Neural crest cell (in vitro differentiated cells): ENCODE measurements at places on chromosomes 2 and 18. TPM values are rescaled to one million over a fixed set of nuclear protein-coding genes. Genes with fewer than 3 reads are reported as not detected.

DNA sequence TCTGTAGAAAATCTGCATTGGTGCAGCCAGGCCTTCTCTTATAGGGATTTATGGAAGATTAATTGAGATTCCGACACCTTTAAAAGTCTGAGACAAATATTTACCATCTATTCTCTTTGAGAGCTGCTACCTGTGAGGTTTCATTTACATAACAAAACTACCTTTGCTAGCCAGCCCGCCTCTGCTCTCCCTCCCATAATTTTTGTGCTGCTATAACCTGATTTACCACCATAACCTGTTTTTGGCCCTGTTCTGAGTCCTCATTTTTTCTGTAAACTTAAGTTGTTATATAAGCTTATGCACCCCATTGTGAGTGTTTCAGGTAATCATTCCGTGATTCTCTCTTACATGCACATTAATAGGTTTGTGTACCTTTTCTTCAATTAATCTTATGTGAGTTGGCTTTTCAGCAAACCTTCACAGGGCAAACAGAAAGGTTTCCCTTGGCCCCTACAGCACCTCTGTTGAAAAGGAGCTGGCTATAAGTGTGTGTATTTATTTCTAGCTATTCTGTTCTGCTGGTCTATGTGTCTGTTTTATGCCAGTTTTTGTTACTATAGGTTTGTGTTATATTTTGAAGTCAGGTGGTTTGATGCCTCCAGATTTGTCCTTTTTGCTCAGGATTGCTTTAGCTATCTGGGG is 114.9 kb upstream of the XIRP2 start:
- H3K4me1 ChIP-seq: no peaks in the 10 kb centered on the region
- H3K4me3 ChIP-seq: no peak overlapping the region
- H3K27ac ChIP-seq: no peak overlapping the region
- no peaks in the 10 kb centered on the region for H3K27me3 ChIP-seq
- DNase-seq: no peak

- no peak overlapping the region for H3K27ac ChIP-seq
- no peak for DNase-seq
- peaks cover 30% of the 10 kb centered on the region for H3K36me3 ChIP-seq
- no peak overlapping the region for H3K4me3 ChIP-seq
- H3K4me1 ChIP-seq: peaks cover 5% of the 10 kb centered on the region
These were observed 60.5 kb upstream of the B3GNT7 start for GRCh38 chr2:231334981-231335380.

DNA sequence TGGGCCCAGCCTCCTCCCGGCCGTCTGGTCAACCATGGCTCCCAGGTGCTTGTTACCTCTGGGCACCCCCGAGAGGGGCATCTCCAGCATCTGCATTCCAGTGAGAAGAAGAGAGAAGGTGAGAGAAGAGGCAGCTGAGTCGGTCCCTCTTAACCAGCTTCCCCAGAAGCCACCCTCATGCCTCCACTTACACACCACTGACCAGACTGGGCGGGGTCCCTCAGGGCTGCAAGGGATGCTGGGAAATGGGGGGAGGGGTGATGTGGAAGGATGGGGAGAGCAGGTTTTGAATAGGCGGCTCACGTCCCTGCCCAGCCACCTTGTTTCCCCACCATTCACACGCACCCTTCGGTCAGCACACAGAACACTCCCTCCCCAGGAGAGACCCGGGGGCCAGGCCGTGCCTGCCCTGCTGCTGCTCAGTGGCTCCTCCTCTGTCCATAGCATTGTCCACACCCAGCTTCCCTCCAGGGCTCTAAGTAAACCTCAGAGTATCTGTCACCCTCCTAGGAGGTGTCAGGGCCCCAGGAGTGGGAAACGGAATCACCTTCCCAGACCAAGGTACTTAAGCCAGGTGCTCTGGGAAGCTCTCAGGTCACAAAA is 34.7 kb downstream of the GBX2 start:
- no peak for DNase-seq
- H3K4me1 ChIP-seq: no peaks in the 10 kb centered on the region
- H3K27me3 ChIP-seq: no peaks in the 10 kb centered on the region
- H3K4me3 ChIP-seq: no peak overlapping the region

Gene ZNG1B
- 38.1 and 40.4 TPM in 2 replicates for total RNA-seq

- H3K36me3 ChIP-seq: peaks cover 3% of the 10 kb centered on the region
- H3K27me3 ChIP-seq: no peaks in the 10 kb centered on the region
- DNase-seq: no peak
- H3K27ac ChIP-seq: no peak overlapping the region
These were observed 40.0 kb upstream of the RNU4ATAC start for GRCh38 chr2:121490584-121491133.

DNA sequence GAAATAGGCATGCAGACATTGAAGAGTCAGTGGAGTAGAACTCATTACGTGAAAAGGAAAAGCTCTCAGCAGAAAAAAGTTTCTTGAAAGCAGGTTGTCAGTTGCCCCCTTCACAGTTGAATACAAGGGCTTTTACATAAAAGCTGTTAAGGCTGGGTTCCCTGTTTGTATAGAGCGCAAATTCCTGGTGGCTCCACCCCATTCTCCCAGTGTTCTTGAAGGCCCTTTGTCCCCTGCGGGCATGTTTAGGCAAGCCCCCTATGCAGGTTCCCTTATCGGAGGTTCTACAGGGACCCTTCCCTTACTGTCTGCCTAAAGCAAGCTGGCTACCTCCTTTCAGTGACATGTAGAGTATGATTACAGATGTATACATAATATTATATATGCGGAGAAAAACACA is 497.2 kb upstream of the SYT4 start:
- no peaks in the 10 kb centered on the region for H3K27me3 ChIP-seq
- peaks cover 29% of the 10 kb centered on the region for H3K4me1 ChIP-seq
- no peaks in the 10 kb centered on the region for H3K36me3 ChIP-seq
- DNase-seq: no peak
- H3K27ac ChIP-seq: no peak overlapping the region

- no peaks in the 10 kb centered on the region for H3K27me3 ChIP-seq
- no peak for DNase-seq
- peaks cover 16% of the 10 kb centered on the region for H3K4me1 ChIP-seq
- H3K4me3 ChIP-seq: no peak overlapping the region
- no peaks in the 10 kb centered on the region for H3K36me3 ChIP-seq
These were observed 52.9 kb upstream of the RPL31 start for GRCh38 chr2:100948942-100949811.

Gene TXNDC2
- total RNA-seq: not detected in 2 replicates

- no peak overlapping the region for H3K27ac ChIP-seq
- DNase-seq: no peak
- peaks cover 6% of the 10 kb centered on the region for H3K36me3 ChIP-seq
- peaks cover 53% of the 10 kb centered on the region for H3K4me1 ChIP-seq
- H3K27me3 ChIP-seq: no peaks in the 10 kb centered on the region
These were observed 31.1 kb downstream of the ACSL3 start for GRCh38 chr2:222891890-222892289.

DNA sequence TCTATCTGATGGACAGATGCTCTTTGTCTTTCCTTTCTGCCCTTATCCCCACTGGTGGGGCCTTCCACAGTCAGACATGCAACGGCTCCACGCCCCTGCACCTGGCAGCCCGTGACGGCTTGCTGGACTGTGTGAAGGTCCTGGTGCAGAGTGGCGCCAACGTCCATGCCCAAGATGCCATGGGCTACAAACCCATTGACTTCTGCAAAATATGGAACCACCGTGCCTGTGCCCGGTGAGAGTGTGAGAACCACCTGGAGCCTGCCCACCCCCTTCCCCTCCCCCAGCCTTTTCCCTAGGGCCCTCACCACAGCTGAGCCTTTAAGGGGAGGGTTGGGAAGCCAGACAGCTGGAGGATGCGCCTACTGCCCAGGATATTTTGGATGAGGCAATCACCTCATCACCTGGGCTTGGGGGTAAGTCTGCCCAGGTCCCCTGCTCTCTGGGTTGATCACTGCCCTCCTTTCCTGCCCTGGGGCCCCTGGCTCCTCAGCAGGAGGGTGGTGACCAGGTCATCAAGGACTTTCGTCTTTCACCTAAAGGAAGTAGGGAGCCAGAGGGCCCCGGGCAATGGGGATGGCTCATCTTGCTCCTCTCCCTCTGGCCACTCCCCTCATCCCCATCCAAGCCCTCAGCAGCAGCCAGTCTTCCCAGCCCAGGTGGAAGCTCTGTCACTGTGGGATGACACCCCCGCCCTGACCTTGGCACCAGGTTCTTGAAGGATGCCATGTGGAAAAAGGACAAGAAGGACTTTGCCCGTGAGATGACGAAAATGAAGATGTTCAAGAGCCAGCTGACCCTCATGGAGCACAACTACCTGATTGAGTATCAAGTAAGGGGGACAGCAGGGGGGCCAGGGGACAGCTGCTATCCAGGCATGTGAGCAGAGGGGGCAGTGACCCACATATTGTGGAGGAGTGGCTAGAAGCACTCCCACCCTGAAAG is 3.7 kb downstream of the ANKRD53 start:
- H3K4me1 ChIP-seq: peaks cover 12% of the 10 kb centered on the region
- no peak overlapping the region for H3K27ac ChIP-seq
- DNase-seq: no peak
- no peaks in the 10 kb centered on the region for H3K27me3 ChIP-seq
- H3K36me3 ChIP-seq: peaks cover 8% of the 10 kb centered on the region

Gene GPC1
- 88.6 and 89.9 TPM in 2 replicates for total RNA-seq

- DNase-seq: no peak
- H3K4me3 ChIP-seq: no peak overlapping the region
- H3K27me3 ChIP-seq: no peaks in the 10 kb centered on the region
- peak overlapping the region; percentile 35 for H3K27ac ChIP-seq
- peaks cover 12% of the 10 kb centered on the region for H3K4me1 ChIP-seq
These were observed 46.7 kb upstream of the FLACC1 start for GRCh38 chr2:201403880-201404279.

DNA sequence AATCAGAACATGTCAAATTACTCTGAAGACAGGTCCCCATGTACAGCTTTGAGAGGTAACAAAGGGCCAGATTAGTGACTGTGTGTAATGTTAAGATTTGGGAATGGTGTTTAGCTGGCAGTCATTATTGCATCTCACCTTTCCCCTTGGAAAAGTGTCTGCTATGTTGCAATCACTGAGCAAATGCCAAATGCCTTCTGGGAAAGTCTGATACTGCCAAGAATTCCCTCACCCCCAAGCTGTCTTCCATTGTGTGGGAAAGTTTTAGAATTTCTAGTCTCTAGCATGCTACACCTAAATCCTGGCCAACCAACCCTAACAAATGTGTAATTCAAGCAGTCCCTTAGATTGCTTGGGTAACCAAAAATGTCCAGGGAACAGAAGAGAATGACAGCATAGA is 13.6 kb upstream of the PELI1 start:
- peaks cover 2% of the 10 kb centered on the region for H3K36me3 ChIP-seq
- no peak overlapping the region for H3K4me3 ChIP-seq
- H3K27me3 ChIP-seq: no peaks in the 10 kb centered on the region

GRCh38 chr2:28736034-28736433 is 15.6 kb upstream of the PPP1CB start:
- H3K36me3 ChIP-seq: peaks cover 8% of the 10 kb centered on the region
- no peak overlapping the region for H3K27ac ChIP-seq
- no peaks in the 10 kb centered on the region for H3K4me1 ChIP-seq
- no peak overlapping the region for H3K4me3 ChIP-seq
- DNase-seq: no peak

Gene SLC14A1
- not detected in 2 replicates for total RNA-seq

Gene TRPM8
- total RNA-seq: 0.07 TPM in 1 of 2 replicates, not detected in the other

Gene FER1L5
- total RNA-seq: 0.57 and 0.89 TPM in 2 replicates

- no peaks in the 10 kb centered on the region for H3K27me3 ChIP-seq
- H3K27ac ChIP-seq: no peak overlapping the region
- no peak for DNase-seq
- H3K4me3 ChIP-seq: no peak overlapping the region
- peaks cover 15% of the 10 kb centered on the region for H3K36me3 ChIP-seq
These were observed 100.9 kb downstream of the SH3BP4 start for GRCh38 chr2:235052514-235053354.

Gene RGPD4
- 0.05 TPM in 1 of 2 replicates, not detected in the other for total RNA-seq

Gene HOXD9
- not detected in 2 replicates for total RNA-seq

GRCh38 chr2:30823452-30823851 is 16.2 kb upstream of the CAPN13 start:
- no peaks in the 10 kb centered on the region for H3K27me3 ChIP-seq
- no peak overlapping the region for H3K4me3 ChIP-seq
- no peak for DNase-seq
- peaks cover 12% of the 10 kb centered on the region for H3K4me1 ChIP-seq
- H3K27ac ChIP-seq: peak overlapping the region; percentile 21

DNA sequence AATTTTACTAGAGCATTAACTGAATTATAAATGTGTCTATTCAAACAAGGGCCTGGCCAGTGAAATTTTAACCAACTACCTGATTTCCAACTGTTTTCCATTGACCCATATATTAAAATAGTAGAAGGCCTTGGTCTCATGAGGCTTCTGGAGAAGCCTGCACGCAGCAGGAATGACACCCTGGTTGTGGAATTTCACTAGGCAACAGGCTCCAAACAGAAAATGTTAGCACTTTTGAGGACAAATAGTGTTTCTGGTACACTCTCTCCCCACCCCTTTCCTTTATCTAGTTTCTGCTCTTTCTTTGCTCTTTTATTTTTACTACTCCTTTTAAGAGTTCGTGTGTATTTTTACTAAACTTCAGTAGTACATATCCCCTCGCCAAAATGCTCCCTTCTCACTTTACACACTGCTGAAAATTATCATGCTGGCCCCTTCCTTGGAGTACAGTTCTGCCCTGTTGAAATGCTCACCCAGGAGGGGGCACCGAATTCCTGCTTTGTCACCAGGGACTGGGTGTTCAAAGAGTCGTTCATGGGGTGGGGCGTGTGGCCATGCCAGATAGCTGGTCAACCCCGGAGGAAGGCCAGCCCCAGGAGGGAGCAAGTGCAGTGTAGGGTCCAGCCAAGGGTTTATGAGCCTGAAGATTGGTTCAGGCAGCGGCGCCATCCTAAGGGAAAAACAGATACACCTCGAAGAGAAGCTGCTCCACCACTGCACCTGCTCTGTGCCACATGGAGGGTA is 22.1 kb upstream of the COL6A3 start:
- H3K27ac ChIP-seq: no peak overlapping the region
- H3K4me1 ChIP-seq: peaks cover 14% of the 10 kb centered on the region
- DNase-seq: no peak

Gene TEX44
- total RNA-seq: not detected in 2 replicates

DNA sequence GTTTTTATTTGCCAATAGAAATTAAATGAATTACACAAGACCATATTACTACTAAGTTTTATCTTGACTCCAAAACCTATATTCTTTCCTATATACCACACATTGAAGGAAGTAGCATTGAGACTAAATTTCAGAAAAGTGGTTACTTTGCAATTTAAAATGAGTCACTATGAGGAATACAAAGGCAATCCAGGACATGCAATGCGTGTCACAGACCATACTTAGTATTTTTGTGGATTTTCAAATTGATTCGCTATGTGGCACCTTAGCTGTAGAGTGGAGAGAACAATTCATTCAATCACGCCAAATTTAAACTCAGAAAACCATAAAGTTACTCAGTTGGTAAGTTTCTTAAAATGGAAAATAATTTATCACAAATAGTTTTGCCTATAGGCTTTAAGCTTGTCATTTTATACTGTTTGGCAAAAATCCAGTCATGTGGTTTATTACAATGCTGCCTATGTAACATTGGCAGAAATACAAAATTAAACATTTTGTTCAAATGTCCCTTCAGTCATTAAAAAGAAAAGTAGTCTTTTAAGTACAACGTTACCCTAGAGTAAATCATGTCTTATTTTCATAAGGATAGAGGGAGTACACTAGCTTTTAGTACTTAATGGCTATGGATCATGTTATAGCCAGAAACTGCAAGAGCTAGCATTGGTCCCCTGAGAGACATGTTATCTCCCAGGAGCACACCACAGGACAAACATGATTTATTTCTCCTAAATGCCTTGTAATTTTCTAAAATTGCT is 222.8 kb upstream of the CDH7 start:
- H3K4me1 ChIP-seq: no peaks in the 10 kb centered on the region
- no peak overlapping the region for H3K4me3 ChIP-seq
- H3K27me3 ChIP-seq: no peaks in the 10 kb centered on the region
- H3K27ac ChIP-seq: no peak overlapping the region
- DNase-seq: no peak
